ENCODE measurements at places on chromosomes 2 and 18.

DNA sequence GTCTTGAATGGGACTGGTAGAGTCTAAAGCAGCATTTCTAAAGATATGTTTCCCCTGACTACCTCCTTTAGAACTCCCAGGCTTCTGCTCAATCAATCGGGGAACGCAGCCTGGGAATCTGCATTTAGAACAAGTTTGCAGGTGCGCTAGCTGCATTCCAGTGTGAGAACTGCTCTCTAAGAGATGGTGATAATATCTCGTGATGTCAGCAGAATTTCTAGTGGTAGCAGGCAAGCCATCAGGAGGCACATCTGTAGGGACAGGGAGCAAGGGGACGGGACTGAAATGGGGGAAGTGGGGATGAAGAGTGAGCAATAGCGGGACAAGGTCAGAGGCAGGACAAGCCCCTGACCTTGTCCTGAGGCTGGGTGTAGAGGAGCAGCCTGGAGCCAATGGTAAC is 120.3 kb upstream of the DNMT3A start:
- no peak for DNase-seq

DNA sequence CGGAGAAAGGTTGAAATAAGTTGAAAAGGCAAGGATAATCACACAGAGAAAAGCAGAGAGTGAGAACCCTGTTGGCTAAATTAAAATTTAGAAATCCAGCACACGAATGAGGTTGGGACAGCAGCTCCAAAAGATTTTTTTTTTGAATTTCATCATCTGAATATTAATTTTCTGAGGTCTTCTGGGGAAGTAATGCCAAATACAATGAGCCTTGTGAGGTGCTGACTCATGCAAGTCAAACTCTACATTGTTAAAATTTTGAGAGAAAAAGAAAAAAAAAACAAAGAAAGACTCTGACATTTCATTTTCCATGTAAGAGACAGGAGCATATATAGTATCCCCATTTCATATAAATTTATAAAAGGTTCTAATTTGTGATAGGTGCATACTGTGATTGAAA is 614.2 kb upstream of the CDH2 start:
- no peak for DNase-seq

GRCh38 chr2:227252831-227253230 is 72.2 kb upstream of the MFF start:
- DNase-seq = no peak

DNA sequence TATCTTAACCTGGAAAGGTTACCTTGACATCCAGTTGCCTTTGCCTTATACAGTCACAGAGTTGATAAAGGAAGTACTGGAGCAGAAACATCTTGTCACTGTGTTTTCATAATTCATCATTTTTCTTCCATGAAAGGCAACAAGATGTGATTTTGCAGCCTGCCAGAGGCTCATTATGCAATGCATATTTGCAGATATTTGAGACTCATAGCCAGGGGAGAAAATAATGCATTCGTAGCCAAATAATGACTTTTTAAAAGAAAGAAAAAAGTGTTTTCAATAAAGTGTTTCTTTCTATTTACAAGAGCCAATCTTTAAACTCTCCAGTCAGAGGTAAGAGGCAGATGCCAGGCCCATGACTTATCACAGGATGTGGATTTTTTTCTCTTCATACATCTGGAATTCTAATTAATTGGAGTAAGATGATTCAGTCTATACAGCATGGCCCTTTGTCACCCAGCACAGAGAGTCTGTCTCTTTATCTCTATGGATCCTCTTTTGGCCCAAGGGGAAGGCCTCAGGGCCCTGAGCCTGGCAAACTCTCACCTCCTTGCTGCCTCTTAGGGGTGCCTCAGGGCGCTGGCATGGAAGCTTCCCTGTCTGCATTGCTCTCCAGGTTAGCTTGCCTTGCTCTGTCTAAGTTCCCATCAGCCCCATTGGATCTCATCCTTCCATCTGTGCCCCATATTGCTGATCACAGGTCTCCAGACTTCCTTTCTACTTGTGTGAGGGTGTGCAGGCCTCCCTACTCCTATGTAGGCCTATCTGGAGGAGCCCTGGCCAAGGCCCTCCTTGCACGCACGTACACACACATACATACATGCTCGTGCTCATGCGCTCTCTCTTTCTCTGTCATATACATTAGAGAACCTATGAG is 247.7 kb downstream of the TPGS2 start:
- DNase-seq = peak; percentile 32

- DNase-seq = no peak
Measured at GRCh38 chr2:230920167-230920566, 4.9 kb downstream of the GPR55 start.

DNA sequence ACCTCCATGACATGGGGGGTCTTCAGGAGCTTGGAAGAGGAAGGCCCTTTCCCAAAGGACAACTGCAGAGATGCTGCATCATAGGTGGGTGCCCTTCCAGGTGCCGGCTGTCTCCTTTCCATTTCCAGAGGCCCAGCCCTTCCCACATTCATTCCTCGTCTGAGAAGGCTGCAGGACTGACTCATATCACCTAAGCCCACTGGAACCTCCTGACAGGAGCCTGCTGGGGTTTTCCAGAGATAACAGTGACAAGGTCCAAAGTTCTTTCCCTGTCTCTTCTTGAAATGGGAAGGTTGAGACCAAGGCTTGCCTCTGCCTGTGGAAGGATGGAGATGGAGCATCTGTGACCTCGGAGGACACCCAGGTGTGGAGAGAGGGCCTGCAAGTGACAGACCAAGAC is 3.6 kb upstream of the PRSS56 start:
- DNase-seq = no peak

DNA sequence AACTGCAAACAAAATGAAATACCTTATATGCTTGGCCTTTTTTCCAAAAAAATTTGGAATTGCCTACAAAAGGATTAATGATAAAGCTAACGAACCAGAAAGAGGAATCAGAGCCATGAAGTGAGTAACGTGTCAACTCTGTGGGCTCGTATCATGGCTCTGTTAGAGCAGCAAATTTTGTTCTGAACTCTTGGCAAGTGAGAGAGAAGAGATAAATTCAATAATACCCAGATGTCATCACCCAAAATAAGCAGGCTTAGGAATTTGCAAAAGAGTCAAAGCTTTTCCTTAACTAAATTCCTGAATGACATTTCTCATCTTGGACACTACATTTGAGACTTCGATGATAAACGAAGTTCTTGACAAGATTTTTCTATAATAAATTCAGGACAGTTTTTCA is 4.4 kb downstream of the TXNDC2 start:
- DNase-seq = no peak

GRCh38 chr2:96730212-96730611 is 9.7 kb downstream of the LMAN2L start:
- DNase-seq = no peak

DNA sequence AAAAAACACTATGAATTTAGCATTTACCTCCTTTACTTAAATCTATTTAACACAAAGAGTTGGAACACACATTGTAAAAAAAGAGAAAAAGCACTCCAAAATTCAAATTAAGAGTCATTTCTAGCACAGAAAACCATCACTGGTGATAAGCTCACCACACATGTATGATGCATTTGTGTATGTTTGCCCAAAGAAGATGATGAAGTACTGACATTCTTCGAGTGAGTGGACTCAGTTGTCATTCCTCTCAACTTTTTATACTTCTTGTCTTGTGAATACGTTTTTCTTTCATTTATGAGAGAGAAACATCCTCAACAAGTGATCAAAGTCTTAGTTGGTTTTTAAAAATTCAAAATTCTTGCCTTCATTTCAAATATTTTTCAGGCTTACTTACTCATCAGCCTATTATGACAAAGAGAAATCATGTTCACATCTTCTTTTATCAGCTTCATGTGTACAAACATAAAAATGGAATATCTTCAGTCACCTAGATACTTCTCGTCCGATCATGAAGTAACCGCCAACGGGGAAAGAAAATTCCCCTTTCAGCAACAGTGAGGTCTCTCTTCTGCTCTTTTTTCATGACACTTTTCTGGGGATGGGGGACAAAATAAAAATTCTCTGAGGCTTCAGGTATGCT is 1.5 kb downstream of the DSEL start:
- no peak for DNase-seq

DNA sequence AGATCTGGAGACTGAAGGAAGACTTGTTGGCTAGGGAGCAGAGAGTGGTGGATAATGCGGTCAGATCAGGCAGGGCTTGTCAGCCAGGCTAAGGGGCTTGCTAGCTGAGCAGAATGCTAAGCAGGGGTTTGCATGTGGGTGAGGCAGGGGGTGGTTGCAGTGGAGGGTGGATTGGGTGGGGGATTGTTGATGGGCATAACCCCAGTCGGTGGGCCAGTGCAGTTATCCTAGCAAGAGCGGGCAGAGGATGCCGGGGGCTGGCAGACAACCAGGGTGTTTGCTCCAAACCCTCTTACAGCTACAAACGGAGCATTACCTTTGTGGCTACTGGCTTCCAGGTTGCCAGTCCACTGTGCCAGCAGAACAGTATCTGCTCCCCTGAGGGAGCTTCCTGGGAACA is 131.5 kb upstream of the LGALSL start:
- DNase-seq = no peak

- no peak for DNase-seq
Measured at GRCh38 chr18:48801728-48802542, 148.8 kb downstream of the SMAD7 start.

DNA sequence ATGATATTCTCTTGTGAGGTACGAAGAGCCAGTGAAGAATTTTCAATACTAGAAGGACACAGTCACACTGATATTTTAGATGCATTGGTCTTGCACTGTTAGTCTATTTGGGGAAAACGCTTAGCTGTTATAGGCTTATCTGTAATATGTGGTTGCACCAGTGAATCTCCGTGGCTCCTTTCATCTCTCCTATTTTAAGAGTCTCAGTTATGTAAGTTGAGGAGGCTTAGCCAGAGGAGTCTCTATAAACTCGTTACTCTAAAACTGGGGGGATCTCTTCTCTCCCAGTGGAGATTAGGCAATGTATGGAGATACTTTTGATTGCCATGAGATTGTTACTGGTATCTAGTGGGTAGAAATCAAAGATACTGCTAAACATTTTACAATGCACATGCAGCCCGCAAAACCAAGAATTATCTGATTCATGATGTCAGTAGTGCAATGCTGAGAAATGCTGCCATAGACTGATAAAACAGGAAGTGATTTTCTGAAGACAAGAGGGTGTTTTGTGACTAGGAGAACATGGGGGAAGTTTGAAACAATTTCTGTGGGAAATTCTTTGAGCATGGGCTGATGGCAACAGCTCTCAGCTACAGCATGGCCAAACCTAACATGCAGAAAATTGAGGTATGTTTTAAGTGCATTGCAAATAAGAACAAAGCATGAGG is 339.1 kb downstream of the SOX11 start:
- no peak for DNase-seq

- DNase-seq = no peak
Measured at GRCh38 chr2:74738586-74738985, 84.5 kb downstream of the SEMA4F start.

GRCh38 chr2:178277741-178278197 is 83.5 kb downstream of the OSBPL6 start:
- DNase-seq = no peak

DNA sequence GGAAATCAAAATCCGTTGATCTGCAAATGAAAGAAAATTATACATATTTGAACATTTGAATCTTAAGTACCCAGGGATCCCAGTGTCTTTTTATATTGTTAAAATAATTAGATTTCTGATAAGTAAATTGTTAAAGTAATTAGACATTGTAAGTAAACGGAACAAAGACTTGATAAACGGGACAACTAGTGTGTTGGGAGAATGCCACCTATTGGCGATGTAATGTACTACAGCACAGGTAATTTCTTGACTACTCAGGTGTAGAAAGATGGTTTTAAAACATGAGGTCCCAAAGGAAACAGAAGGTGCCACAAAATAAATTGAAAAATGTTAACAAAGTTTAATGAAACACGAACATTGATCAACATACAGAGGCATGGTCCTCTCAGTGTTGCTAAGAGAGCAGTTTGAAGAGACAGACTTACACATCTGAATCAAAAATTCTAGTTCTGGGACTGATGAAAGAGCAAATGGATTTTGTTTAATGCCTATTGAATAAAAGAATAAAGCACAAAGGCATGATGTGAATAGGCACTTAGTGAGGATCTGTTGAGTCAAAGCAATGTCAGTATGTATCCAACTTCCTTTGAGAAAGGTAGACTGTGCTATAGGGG is 103.4 kb upstream of the RASGRP3 start:
- peak; percentile 26 for DNase-seq

DNA sequence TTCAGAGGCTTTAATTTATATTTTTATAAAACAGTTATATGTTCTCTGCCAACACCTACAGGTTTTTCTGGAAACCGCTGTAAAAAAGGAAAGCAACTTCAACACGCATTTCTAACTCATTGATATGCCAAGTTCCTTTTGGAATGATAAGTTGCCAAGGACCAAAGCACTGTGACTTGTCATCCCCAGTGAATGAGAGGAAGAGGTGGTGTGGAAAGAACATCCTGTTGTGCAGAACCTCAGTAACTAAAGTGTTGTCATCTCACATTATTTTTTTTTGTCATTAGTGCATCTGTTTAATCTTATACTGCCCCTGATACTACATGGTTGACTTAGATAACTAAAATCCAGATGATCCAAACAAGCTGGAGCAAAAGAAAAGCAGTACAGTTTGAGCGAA is 96.0 kb upstream of the NEUROD1 start:
- no peak for DNase-seq

DNA sequence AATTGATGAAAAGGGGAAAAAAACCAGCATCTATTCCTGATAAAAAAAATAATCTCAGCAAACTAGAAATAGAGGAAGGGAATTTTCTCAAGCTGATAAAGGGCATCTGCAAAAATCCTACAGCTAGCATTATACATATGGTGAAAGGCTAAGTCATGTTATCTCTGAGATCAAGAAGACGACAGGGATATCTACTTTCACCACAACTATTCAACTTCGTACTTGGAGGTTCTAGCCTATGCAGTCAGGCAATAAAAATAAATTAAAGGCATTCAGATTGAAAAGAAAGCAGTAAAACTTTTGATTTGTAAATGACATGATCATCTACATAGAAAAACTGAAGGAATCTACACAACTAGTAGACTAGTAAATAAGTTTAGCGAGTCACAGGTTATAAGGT is 58.2 kb downstream of the CAB39 start:
- DNase-seq = no peak

GRCh38 chr2:230933521-230934180 is 8.6 kb upstream of the GPR55 start:
- no peak for DNase-seq

- no peak for DNase-seq
Measured at GRCh38 chr2:62099050-62099449, 96.9 kb upstream of the B3GNT2 start.

- no peak for DNase-seq
Measured at GRCh38 chr2:112993831-112994230, 11.4 kb upstream of the IL36A start.

DNA sequence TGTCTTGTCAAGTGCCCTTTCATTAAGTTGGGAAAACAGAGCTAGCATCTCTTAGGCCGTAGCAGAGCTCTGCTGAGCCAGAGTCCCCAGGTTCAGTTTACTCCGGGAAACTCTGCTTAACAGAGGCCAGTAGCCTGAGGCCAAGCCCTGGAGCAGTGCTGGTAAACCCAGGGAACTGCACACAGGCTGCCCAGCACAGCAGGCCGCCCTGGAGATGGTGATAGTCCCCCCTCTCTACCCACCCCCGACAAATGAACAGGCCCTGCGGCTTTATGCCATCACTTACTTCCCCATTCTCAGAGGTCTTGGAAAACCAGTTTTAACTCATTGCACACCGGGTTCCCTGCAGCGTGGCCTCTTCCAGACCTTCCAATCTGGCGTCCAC is 3.5 kb downstream of the CNNM4 start:
- DNase-seq = no peak

All from BE2C (cell line).